ENCODE measurements at places on chromosomes 3 and 15. TPM values are rescaled to one million over a fixed set of nuclear protein-coding genes. Genes with fewer than 3 reads are reported as not detected.

The PCNP gene
- total RNA-seq: 32.5 TPM

The SOX2 gene
- total RNA-seq: not detected

The A4GNT gene
- total RNA-seq: not detected

The TEX264 gene
- total RNA-seq: 70.7 TPM

The CHL1 gene
- not detected for total RNA-seq

The GOLGA8G gene
- total RNA-seq: not detected

The CAV3 gene
- not detected for total RNA-seq

The ZIC4 gene
- total RNA-seq: not detected

The TMEM207 gene
- total RNA-seq: not detected

The CHRD gene
- under 0.01 TPM for total RNA-seq

The TRIM59 gene
- total RNA-seq: 46.3 TPM

The ADAMTS17 gene
- total RNA-seq: 0.98 TPM

The CELSR3 gene
- total RNA-seq: 3.8 TPM

The NTRK3 gene
- 0.13 TPM for total RNA-seq

The CLDN1 gene
- total RNA-seq: 84.9 TPM

The GOLGA8M gene
- not detected for total RNA-seq

The OCA2 gene
- total RNA-seq: 0.49 TPM

The USP4 gene
- 15.1 TPM for total RNA-seq

The GOLGA8K gene
- total RNA-seq: not detected

The MME gene
- 9.0 TPM for total RNA-seq

The CCDC39 gene
- under 0.01 TPM for total RNA-seq

The BCL2A1 gene
- not detected for total RNA-seq

The SPSB4 gene
- 0.49 TPM for total RNA-seq

The ADAMTS7 gene
- total RNA-seq: 56.5 TPM

The GOLGA6A gene
- not detected for total RNA-seq

The SCAANT1 gene
- total RNA-seq: not detected

The C3orf80 gene
- not detected for total RNA-seq

The MYLK gene
- 155 TPM for total RNA-seq

The CILP gene
- total RNA-seq: not detected

The FMN1 gene
- 0.33 TPM for total RNA-seq

All from mesangial cell (primary cell).